H9 (cell line): ENCODE measurements at places on chromosomes 12 and 14.

GRCh38 chr12:642633-643474 is 20.4 kb downstream of the NINJ2 start:
- peak; percentile 87 for DNase-seq

DNA sequence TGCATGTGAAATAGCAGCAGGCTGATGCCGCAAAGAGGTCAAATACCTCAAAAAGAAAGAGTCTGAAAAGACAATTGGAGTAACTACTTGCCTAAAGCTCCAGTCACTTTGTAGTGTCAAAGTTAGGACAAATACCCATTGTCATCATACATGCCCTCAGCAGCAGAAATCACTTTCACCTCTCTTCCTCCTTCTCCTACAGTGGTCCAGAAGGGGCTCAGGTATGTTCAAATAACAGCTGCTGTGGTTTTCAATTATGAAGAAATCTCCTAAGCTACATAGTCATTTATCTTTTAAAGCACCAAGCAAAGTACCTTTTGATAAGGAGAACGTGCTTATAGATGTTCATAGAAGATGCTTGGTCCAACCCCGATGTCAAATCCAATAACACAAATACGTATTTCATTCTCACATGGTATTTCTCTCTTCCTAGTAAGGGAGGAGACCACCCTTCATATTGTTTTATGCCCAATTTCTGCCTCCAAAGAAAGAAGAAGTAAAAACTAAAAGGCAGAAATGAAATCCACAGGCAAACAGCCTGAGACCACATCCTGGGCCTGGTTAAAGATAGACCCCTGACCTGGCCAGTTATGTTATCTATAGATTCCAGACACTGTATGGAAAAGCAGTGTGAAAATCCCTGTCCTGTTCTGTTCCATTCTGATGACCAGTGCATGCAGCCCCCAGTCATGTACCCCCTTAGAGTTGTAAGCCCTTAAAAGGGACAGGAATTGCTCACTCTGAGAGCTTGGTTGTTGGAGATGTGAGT is 23.7 kb downstream of the GYS2 start:
- no peak for DNase-seq

DNA sequence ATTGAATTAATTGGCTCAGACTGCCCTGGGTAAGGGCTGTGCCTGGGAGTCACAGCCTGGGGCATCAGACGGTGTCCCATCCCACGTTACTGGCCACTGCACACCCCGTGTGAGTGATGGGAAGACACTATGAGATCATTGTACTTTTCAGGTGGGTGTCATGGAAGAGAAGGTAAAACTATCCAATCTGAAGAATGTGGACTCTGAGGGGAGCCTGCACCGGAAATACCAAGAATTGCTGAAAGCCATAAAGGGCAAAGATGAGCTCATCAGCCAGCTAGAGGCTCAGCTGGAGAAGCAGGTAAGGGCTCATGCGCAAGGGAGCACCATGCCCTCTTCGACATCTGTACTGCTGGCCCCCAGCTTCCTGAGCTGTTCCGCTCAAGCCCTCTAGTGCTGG is 24.0 kb downstream of the PLEKHH1 start:
- no peak for DNase-seq

DNA sequence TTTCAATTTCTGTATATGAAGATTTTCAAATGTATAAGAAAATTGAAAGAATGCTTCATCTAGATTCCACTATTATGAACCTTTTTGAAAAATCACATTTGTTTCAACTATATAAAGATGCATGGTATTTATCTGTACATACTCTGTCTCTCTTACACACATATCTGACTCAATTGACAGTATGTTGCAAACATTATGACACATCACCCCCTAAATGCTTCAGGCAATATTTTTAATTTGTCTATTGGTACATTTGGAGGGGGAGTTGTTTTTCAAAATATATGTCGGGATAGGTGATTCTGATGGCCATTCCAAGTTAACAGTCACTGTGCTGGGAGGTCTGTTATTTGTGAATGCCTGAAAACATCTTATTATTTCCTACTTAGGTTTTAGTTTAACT is 14.4 kb downstream of the PCNX1 start:
- no peak for DNase-seq

DNA sequence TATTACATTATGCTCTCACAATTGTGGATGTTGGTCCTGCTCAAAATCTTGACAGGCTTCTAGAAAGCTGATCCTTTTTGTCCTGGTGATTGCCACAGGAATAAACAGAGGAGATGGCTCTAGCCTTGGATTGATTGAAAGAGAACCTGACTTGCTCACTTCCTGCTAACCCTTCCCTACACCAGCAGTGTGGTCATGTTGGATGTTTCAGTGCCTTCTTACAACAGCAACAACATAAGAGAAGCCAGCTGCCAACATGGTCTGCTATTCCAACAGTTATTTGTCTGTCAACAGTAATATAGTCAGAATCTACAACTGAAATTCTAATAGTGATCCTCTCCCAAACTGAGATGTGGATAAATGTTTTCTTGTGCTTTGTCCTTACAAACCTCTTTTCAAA is 311.6 kb upstream of the DIO2 start:
- DNase-seq = no peak

- DNase-seq = no peak
These were observed 558.6 kb downstream of the DIO2 start for GRCh38 chr14:79652513-79653307.

- no peak for DNase-seq
These were observed 97.8 kb downstream of the ETNK1 start for GRCh38 chr12:22722779-22723178.

GRCh38 chr12:3795066-3795465 is 42.2 kb upstream of the CRACR2A start:
- no peak for DNase-seq

GRCh38 chr12:89461649-89462612 is 62.7 kb downstream of the GALNT4 start:
- no peak for DNase-seq

DNA sequence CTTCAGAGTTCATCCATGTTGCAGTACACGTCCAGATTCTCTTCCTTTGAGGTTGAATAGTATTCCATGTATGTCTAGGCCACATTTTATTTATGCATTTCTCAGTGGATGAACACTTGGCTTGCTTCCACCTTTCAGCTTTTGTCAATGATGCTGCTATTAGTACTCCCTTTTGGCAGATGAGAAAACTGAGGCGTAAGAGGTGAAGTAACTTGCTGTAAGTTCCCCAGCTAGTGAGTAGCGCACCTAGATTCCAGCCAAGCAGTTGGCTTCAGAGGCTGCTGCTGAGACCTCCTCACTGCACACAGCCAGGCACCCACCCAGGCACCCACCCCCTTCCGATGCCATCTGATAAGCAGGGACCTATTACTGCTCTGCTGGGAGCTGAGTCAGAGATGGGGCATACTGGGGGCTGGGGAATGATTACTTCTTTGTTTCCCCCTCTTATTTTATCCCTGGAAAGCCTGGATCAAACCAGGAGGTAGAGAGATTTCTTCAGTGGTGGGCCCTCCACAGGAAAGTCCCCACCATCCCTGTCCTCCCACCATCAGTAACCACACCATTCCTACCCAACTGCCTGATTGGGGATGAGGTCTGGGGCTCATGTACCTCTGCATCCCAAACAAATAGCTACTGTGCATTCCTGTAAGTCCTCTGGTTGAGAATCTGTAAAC is 234.6 kb downstream of the PCNX1 start:
- no peak for DNase-seq

DNA sequence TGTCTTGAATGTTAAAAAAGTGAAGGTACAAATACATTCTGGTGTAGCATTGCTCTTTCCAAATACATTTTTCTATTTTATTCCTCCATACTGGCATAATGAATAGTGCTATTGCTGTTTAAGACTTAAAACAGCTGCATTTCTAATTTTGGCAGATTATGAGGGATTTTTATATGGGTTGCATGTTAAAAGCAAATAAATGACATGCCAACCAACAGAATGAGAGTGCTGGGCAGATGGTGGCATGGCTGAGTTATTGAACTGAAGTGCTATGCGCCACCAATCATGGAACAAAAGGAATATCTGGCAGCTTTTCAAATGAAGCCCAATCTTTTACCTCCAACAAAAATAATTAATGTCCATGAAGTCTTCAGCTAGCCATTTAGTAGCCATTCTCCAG is 215.0 kb downstream of the PRKD1 start:
- DNase-seq = no peak

DNA sequence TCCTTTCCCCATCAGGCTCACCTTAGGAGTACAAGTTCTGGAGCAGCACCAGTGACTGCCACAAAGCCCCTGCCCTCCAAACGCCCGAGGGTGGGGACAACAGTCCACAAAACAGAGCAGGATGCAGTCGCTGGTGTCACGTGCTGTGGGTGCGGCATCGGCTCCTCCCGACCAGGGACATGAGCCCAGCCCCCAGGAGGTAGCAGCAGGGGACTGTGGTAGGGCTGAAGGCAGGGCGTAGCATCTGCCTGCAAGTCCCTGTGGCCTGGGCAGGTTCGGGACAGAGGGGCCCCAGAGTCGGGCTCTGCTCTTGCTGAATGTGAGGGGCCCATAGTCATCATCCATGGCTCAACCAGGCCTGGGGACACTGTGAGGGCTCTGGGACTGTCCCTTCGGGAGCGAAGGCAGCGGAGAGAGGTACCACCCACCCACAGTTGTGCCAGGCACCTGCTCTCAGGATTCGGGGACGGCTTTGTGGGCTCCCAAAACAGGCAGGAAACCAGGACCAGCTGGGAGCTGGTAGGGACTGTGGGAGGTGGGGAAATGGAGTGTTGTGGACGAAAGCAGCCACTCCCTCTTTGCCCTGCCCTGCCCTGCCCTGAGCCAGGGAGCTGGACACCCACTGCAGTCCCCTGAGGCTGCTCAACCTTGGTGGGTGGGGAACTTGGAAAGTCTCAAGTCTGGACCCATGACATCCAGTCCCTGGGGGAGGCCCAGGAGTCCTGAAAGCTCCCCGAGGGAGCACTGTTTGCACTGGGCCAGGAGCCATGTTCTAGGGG is 30.7 kb downstream of the FBRSL1 start:
- no peak for DNase-seq

DNA sequence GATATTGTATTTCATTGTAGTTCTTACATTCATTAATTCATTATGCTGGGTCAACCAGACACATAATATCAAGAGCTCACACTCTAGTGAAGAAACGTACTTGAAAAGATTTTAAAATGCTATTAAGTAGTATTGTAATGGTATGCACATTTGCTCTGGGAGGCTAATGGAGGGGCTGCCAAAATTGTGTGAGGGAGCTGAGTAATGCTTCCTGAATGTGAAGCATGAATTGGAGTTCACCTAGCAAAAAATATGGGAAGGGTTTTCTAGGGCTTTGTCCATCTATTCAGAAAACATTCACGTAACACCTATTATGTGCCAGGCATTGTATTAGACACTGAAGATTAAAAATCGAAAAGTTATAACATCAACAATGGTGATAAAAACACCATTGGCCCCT is 403.8 kb upstream of the PDE3A start:
- no peak for DNase-seq

DNA sequence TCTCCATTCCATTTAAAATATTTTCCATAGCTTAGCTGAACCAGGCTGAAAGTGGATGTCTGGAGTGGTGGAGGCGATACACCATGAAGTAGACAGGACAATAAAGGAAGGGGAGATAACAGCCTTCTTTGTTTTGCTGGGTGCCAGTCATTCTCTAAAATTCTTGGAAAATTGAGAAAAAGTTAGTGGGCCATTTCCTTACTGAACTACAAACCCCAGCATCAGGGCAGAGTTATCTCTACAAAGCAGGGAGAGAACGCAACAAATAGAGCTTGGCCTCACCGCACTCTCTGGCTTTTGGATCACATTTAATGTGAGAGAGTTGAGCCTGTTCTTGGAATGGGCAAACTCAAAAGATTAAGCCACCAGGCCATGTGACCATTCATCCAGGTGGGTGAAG is 41.2 kb upstream of the LRRC10 start:
- DNase-seq = no peak

GRCh38 chr12:122166422-122167349 is 7.3 kb downstream of the IL31 start:
- DNase-seq = no peak

- DNase-seq = no peak
These were observed 1673.6 kb upstream of the FLRT2 start for GRCh38 chr14:83856334-83856733.

DNA sequence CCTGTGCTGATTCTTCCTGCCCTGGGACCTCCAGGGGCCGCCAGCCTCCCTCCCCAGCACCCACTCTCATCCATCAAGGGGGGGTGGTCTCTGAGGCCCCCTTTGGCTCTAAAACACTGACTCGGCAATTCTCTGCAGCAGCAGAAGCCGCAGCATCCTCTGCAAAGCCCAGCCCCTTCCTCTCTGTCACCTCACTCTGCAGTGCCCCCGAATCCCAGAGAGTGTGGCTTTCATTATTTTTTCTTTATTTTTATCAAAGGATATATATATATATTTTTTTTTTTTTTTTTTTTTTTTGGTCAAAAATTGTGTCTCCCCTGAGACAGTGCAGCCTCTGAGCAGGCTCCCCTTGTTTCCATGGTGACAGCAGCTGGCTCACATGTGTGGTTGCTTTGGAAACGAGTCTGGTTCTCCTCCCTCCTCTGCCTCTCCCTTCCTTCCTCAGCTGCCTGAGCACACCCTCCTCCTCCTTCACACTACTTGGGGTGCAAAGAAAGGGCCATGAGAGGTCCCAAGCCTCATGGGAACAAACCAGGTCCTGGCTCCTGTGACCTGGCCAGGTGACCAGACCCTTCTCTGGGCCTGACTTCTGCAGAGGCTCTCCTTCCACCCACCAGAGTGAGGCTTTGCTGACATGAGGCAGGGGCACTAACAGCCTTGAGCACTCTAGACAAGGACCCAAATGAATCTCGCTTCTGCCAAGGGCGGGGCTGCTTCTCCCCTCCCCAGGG is 100.5 kb downstream of the LRRC74A start:
- DNase-seq = no peak

GRCh38 chr12:119668324-119668841 is 450 bp downstream of the PRKAB1 start:
- no peak for DNase-seq

DNA sequence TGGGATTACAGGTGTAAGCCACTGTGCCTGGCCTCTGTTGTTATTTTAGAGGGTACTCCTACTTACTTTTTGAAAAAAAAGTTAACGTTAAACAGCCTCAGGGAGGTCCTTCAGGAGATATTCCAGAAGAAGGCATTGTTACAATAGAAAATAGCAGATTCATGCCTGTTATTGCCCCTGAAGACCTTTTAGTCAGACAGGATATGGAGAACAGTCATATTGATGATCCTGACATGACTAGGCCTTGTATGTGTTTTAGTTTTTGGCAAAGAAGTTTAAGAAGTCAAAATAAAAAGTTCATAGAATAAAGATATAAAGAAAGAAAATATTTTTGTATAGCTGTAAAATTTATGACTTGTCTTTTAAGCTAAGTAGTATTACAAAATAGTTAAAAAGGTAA is 45.3 kb downstream of the WASHC3 start:
- no peak for DNase-seq

DNA sequence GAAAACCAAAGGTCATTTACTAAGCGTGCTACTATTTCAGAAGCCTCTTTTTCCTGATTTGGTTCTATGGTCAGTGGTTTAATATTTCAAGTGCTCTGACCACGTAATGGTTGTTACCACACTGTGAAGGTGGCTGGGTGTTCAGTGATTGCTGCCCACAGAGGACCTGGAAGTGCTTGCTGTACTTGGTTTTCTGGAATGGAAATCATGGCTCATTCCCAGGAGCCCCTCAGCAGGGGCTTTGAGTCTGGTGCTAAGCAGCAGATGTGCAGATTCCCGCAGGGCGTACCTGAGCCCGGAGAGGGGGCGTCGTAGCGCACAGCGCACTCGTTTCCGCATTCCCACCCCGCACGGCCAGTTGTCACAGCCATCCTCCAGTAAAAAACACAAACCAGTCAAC is 50.5 kb downstream of the TRAF3 start:
- no peak for DNase-seq

- no peak for DNase-seq
These were observed 11.3 kb downstream of the CMKLR1 start for GRCh38 chr12:108327621-108328344.
